H4 (cell line): ENCODE measurements at places on chromosomes 11 and 22. TPM values are rescaled to one million over a fixed set of nuclear protein-coding genes. Genes with fewer than 3 reads are reported as not detected.

DNA sequence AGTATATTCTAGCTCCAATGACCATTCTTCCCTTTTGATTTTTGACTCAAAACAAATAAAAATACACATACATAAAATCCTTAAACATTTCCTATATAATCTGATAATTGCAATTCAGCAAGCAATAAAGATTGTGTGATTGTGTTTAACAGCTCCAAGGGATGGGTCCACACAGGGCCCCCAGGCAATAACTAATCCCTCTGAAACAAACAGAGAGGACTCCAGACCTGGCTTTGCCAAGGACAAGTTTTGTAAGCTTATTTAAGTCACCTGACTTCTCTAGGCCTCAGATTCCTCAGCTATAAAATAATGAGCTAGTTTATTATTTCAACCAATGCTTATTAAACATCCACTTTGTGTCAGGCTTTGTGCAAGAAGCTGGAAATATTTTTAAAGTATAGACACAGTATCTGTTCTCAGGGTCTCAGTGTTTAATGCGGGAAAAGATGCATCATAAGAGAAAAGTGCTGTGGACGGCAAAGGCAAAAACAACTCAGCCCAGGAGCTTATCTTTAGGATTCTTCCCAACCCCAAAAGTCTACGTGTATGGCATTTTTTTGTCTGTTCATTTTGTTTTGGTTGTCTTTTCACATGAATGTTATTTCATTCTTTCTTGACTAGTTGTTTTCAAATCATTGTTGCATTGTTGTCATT is 20.1 kb downstream of the FZD4 start:
- no peak for DNase-seq

DNA sequence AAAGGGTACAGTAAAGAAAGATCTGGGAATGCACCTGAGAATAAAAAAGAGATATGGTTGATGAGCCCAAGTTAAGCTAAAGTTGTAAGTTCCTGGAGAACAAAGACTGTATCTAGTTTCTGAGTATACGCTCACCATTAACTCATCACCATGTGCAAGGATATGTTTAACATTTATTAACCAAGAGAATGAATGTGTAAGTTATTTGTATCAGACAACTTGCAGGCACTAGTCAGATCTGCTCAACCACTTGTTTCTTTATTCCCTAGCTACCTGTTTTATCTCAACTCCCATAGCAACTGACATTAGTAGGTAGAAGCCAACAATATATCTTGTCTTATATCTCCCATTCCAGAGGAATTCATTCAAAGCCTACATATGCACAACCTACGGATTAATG is 74.9 kb upstream of the KCNA4 start:
- DNase-seq, result no peak

GRCh38 chr11:107732689-107733051 is 20.8 kb upstream of the SLN start:
- DNase-seq, result no peak

DNA sequence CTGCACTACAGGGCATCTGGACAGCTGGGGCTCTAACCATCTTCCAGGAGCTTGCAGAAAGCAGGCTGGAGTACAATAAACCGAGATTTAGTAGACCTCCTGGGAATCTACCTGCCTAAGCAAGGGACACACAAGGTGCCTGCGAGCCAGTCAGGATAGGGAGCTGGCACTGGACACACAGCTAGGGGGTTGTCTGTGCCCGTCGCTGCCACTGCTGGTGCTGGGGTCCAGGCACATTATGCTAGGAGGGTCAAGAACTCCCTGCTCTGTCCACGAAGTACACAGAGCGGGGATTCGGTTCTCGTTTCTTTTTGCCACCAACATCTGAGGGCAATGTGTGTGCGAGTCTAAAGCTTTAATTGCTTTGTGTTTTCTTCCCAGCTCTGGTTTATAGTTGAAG is 4.2 kb downstream of the RIC8A start:
- DNase-seq, result no peak

GRCh38 chr11:34214961-34215805 is 109.8 kb downstream of the NAT10 start:
- DNase-seq, result peak; percentile 58

DNA sequence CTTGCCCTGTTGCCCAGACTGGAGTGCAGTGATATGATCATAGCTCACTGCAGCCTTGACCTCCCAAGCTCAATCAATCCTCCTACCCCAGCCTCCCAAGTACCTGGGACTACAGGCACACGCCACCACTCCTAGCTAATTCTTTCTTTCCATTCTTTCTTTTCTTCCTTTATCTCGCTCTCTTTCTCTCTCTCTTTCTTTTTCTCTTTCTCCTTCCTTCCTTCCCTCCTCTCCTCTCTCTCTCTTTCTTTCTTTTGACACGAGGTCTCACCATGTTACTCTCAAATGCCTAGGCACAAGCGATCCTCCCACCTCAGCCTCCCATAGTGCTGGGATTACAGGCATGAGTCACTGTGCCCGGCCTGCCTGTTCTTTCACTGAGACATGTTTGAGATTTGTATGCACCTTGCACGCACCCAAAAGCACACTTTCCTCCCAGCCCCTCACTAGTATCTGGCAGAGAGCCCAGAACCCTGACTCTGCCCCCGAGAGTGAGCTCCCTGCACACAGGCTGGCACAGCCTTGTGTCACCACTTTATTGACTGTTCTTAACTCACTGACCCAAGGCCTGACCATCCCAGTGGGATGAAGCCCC is 56.8 kb downstream of the CD6 start:
- DNase-seq, result no peak

DNA sequence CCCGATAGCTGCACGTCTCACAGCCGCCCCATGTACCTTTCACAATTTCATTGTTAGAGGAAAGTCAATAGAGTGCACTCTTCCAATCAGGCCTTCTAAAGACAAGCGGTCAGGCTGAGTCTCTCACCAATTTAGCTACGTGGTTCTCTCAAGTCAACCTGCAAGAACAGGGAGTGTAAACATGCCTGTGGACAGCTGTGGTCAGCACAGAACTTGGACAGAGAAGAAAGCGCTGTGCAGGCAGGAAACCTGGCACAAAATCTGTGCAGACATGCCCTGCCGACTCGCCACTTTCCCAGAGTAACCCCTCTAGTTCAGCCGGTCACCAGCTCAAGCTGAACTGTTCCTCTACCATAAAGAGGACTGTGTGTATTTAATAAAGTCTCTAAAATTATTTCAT is 39.5 kb downstream of the CHKA start:
- no peak for DNase-seq

- peak; percentile 45 for DNase-seq
Measured at GRCh38 chr11:107017433-107018218, 650 bp downstream of the GUCY1A2 start.

Gene PIH1D2
- total RNA-seq, result 1.4 and 2.1 TPM in 2 replicates

Gene KRTAP5-11
- not detected in 2 replicates for total RNA-seq
